ENCODE measurements at places on chromosomes 5 and 9.

- no peak for DNase-seq
Observed at GRCh38 chr5:52740007-52740406, 47.7 kb upstream of the ITGA1 start.

GRCh38 chr9:29588361-29588760 lies 2015.1 kb upstream of the C9orf72 start:
- DNase-seq: no peak

- peak; percentile 82 for DNase-seq
Observed at GRCh38 chr9:33158843-33159776, 8.0 kb downstream of the B4GALT1 start.

- DNase-seq: no peak
Observed at GRCh38 chr5:181234455-181235306, 9.0 kb downstream of the RACK1 start.

DNA sequence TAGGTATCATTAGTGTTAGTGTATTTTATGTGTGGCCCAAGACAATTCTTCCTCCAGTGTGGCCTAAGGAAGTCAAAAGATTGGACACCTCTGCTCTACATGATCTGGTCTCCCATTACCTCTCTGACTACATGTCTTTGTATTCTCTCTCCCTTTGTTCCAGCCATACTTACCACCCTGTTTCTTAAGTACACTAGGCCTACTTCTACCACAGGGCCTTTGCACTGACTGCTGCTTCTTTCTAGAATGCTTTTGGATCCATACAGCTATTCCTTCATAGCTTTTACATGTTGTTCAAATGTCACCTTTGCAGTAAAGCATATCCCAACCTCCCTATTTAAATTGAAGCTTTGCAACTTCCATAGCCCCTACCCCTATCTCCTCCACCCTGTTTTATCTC lies 5.4 kb downstream of the XRCC4 start:
- no peak for DNase-seq

DNA sequence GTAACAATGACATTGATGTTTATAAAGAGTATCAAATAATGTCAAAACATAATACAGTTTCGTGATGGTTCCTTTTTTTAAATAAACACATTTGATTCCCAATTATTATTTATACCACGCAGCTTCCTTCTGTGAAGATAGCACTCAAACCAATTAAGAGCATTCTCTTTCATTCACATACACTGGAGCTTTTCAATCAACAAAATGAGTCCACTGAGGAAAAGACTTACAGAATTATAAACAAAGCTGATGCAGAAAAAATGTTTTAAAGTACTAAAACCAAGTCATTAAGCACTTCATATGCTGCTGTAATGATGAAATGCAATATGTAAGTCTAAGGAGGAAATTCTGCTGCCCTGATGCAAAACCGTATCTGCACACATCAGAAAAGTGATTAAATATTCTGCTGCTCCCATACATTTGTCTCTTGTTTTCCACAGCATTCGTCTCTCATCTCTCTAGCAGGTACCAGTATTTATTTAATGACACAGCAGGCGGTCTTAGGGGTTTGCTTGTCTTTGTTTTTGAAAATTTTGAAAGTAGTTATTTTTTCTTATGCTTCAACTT lies 147.1 kb downstream of the CDH10 start:
- no peak for DNase-seq

- no peak for DNase-seq
Observed at GRCh38 chr9:18614116-18614515, 140.2 kb downstream of the ADAMTSL1 start.

DNA sequence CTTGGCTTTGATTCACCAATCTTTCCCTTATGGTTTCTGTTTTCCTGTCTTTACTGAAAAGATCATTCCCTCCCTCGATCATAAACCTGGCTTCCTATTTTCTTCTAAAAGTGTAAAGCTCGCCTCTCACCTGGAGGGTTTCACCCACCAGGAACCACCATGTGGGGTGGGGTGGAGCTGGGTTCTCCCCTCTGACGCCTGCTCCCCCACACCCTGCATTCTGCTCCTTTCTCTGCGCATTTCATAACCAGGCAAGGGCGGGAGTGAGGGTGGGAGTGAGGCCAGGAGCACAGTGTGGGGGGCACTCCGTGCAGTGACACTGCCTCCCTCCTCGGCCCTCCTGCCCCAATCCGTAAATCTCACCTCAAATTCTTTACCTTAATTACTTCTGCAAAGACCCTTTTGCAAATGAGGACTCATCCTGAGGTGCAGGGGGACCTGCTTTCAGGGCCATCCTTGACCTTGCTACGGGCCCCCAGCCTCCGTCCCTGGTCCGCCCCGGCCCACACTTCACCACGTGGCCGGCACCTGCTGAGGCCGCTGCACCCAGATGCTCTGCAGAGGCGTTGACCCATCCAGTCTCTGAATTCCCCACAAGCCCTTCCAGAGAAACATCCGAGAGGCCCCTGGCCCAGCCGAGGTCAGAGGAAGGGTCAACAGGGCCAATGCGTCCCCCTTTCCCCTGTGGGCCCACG lies 59.3 kb downstream of the KCNT1 start:
- DNase-seq: no peak

- no peak for DNase-seq
Observed at GRCh38 chr9:134968011-134968822, 50.5 kb upstream of the FCN1 start.

DNA sequence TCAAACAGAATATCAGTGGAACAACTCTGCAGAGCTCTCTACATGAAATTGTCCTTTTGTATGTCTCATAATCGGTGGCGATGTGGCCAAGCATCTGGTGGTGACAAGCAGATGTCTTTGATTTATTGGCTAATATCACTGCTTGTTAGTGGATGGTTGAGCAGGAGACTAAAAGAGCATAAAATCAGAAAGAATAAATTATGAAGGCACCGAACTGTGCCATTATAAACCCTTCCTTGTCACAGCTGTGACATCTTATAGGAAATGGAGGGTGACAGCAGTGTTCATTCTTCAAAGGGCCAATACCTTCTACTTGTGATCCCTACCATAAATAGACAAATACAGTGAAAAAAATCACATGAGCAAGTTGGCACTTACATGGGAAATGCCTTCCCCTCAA lies 1404.3 kb downstream of the MAT2B start:
- DNase-seq: no peak

DNA sequence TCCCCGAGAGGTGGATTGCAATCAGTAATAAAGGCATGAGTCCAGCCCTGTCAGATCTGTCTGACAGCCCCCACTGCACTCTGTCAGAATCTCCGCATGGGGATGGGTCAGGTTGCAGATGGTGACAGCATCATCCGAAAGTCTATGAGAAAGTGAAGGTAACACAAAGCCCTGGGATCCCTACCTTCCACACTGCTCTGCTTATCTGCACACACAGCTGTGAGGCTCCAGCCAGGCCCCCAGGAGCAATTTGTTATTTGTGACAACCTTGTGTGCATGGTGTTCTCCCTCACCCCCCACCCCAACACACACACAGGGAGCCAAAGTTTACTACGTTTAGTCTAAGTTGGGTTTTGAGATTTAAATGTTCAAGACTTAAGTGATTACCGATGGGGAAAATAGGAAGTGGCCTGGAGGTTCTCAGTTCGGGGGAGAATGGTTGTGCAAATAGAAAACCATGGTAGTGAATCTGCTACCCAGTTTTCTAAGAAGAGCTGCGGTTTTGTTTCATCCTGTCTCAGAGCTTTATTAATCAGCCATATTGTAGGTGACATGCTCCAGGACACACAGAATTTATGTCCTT lies 92.7 kb downstream of the SV2C start:
- no peak for DNase-seq

DNA sequence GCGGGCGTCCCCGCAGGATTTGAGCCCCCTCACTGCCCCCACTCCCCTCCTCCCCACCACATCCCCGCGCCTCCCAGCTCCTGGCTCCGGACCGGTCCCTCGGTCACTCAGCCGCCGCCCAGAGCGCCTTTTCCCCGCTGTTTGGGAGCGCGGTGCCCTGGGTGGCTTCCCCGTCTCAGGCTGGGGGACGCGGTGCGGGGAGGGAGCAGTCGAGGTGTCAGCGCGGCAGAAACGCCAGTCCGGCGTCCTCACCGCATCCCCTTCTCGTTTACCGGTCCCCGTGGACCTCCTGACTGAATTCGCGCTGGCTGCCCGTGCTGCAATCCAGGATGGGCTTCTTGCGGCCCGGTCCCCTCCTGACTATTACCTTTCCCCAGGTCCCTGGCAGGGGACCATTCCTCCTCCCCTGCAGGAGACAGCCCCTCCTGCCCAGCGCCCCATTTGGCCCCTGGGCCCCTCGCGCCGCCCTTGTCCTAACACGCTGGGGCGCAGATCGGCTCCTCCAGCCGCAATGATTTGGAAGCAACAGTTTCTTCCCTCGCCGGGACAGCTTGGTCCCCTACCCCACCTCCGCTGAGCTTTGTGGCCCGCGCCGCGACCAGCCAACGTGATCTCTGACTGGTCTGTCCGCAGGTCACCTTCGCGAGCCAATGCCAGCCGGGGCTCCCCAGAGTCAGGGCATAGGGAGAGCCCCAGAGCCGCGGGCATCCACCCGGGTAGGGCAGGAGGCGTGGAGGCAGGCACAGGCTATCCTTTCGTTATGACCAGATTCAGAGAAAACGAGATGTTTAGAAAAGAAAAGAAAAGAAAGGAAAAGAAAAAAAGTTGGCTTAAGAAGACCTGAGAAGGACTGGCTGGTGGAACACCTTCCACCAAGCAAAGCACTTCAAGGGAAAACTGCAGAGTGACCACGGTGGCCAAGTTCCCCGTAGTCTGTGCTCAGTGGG lies 1.2 kb downstream of the ANKRD33B start:
- DNase-seq: no peak

- DNase-seq: no peak
Observed at GRCh38 chr5:22079566-22079965, 773.6 kb downstream of the CDH12 start.
